Dorsolateral prefrontal cortex (tissue), 122 donors: ENCODE measurements at places on chromosomes 3 and 15.

GRCh38 chr3:57118254-57118653 lies 46.9 kb downstream of the IL17RD start:
- DNase-seq, result no peak

DNA sequence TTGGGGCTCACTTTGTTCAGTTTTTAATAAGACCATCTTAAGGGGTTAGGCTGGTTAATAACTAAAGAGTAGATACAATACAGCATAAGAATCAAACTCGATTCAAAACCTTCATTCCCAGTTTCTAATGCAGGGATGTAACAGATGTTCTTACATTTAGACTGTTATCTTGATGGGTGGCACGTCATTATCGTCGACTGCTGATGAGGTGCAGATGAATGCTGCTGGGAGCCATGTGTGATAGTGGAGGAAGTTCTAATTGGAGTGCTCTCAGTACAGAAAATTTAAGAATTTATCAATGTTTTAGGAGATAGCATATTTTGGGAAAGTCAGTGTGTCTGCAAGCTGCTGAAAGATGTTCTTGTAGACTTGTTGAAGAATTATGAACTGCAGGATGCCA lies 331.5 kb downstream of the PTPRG start:
- no peak for DNase-seq

DNA sequence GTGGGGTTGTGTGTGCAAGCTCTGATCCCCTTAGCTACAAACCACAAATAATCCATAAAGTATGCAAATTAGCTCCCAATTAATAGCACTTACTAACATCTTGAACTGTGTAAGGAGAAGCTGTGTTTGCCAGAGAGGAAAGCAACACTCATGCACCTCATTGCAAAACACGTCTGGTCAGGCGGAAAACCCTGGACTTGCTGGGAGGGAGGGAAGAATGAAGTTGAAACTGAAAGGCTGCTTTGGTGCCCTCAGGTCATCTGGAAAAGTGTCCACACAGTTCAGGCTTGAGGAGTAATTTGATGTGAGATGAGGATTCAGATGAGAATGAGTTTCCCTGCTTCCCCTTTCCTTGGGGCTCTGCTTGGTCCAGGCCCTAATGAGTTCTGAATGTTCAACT lies 185.5 kb upstream of the ANKRD28 start:
- no peak for DNase-seq

DNA sequence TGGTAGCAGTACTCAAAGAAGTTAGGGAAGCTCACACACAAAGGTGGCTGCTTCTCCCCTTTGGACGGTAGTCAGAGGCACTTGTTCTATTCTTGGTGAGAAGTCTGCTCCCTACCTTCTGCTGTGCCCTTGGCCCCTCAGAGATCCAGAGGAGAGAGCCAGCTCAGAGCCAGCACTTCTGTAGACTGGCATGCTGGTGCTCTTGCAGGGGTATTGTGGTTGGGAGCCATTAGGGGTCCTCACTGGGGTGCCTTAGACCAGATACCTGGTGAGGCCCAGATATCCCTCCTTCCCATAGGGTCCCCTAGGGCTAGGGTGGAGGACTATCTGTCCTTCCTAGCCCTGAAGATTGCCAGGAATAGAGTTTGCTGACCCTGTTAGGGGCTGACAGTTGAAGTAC lies 140.6 kb downstream of the EEFSEC start:
- no peak for DNase-seq

- DNase-seq, result no peak
These were observed 77.1 kb upstream of the ATP11B start for GRCh38 chr3:182716114-182716688.

GRCh38 chr3:53865732-53866499 lies 16.0 kb downstream of the ACTR8 start:
- no peak for DNase-seq

DNA sequence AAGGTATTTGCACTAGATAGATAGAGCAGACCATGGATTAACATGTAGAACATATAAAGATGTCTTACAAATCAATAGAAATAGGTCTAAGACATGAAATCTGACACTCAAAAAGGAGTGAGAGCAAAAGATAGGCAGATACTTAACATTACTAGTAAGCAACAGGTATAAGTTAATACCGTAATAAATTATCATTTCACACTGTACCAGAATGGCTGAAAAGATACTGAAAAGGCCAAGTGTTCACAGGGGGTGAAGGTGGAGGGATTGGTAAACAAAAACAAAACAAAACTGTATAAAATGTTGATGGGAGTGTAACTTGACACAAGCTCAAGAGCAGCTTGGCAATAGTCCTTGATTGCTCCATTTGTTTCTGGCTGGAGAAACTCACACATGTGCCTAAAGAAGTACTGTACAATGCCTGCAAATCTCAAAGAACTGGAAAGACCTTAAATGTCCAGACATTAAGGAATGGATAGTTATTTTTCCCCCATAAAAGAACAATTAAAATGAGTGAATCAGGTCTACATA lies 3.5 kb downstream of the NSMCE3 start:
- no peak for DNase-seq

DNA sequence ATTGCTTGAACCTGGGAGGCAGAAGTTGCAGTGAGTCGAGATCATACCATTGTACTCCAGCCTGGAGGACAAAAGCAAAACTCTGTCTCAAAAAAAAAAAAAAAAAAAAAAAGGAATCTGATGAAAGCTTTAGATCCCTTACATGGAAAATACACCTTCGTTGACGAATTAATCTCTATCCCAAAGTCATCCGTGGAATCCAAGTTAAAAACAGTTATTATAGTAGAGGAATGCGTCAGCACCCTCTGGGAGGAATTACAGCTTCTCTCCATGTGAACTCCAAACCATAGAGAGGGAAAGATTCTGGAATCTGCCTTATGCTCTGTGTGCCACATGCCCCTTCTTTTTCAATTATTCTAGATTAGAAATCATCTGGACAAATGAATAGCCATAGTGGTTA lies 192.3 kb upstream of the C2CD4B start:
- no peak for DNase-seq

DNA sequence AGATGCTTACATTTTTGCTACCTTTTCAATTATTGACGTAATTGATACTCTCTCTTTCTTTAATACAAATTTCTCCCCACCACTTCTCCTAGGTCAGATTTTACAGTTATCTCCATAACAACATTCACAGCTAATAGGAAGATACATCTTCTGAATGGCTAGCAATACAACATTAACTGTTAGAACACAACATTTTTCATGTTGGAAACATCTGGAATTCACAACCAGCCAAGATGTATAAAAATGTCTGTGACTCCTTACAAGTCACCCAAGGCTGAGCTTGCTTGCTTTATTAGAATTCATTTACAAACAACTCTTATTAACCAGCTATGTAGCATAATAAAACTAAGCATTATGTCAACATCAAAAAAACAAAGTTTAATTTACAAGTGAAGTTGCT lies 81.0 kb upstream of the ROBO2 start:
- DNase-seq, result no peak

DNA sequence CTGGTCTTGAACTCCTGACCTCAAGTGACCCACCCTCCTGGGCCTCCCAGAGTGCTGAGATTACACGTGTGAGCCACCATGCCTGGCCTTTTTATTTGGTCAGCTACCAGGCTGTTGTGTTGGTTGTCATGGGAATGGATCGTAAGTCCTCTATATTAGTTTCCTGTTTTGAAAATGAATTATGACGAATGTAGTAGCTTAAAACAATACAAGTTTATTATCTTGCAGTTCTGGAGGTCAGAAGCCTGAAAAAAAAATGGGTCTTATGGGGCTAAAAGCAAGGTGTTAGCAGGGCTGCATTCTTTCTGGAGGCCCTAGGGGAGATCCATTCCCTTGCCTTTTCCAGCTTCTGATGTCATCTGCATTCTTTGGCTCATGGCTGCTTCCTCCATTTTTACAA lies 25.1 kb upstream of the HERC1 start:
- no peak for DNase-seq

GRCh38 chr3:28349469-28350000 lies 911 bp upstream of the AZI2 start:
- DNase-seq, result no peak

DNA sequence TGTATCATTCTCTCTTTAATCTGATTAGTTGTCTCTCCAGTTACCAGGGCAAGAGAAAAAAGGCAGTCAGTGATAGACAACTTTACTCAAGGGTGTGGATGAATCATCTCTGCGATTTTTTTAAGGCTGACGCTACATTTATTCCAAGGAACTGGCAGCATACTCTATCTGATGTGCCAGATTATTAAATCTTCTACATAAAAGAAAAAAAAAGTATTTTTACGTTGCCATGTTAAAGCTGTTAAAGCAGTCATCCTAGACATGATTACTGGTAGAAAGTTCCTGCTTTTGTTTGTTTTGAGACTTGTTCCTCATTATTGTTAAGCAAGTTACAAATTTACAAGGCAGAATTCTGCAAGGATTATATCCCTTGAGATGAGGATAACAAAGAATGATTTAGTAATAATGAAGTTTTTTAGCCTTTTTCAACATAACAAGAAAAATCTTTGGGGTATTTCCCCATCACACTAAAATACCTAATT lies 121.7 kb downstream of the CBLB start:
- DNase-seq, result no peak

- DNase-seq, result no peak
These were observed 69.7 kb downstream of the RPLP1 start for GRCh38 chr15:69522361-69522760.

GRCh38 chr3:17110660-17111396 lies 226.1 kb downstream of the PLCL2 start:
- no peak for DNase-seq

DNA sequence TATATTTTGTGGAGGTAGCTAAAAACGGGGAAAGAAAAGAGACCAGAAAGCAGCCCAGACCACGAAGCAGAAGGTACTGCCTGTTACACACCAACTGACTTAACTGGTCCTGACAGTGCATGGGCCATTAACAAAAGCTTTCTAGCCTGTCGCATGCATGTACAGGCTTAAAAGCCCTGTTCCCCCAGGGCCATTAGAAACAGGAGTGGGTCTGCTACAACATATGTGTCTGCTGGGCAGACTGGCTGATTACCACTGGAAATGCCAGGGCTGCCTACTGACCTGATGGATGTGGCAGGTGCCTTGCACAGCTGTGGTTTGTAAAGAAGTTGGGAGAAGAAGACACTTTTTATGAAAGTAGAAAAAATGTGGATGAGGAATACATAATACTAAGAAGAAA lies 137.4 kb downstream of the GAP43 start:
- no peak for DNase-seq

- DNase-seq, result no peak
These were observed 29.1 kb upstream of the SUCLG2 start for GRCh38 chr3:67683522-67683921.

DNA sequence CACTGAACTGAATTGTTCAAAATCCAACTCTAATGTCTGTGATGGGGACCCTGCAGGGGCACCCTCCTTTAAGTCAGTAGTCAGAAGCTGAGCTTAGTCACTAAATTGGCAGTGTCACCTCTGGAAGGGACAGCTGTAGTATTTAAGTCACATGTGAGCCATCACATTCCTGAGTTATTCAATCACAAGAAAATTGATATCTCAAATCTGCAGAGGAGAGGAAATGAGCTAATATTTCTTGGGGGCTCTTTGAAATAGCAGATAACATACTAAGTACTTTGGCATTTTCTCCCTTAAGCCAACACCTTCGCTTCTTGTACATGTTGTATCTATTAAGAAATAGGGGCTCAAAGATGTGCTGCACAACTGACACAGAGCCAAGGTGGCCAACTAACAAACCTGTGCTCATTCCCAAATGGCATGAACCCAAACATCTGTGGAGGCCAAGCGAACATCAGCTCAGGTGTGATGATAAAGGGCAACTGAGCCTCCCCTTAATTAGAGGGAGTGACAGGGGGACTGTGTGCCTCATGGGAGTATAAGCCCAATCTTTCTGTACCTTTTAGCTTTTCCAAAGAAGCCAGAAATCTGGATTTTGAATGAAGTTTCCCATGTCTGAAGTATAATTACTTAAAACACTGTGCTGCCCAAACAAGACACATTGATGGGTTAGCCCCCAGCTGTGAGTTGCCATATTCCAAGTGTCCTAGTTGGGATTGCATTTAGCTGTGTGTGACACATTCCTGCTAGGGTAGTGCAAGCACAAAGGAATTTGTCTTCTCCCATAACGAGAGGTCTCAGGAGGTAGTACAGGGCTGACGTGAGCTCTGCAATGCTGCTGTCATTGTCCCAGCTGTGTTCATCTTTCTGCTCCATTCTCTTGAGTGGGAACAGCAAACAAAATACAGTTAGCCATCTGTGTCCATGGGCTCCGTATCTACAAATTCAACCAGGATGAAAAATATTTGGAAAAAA lies 63.3 kb downstream of the ABHD5 start:
- no peak for DNase-seq

- DNase-seq, result no peak
These were observed 79.8 kb upstream of the RAD18 start for GRCh38 chr3:9043063-9043462.

DNA sequence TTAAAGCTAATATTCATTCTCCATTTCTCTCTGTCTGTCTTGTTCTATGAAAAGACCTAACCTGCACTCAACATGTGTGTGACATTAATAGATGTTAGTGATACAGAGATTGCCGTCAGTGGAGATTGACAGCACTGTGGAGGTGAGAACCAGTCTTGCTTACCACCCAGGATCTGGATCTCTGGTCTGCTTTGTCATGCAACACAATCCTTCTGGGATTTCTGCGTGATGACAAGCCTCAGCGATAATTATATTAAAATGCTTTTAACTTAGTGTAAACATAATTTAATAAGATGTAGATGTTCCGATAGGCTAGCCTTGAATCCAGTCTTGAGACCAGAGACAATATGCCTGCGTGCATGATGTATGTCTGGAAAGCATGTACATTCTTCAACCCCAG lies 262.0 kb upstream of the ZNF717 start:
- DNase-seq, result no peak

GRCh38 chr3:61620073-61620472 lies 58.7 kb downstream of the PTPRG start:
- no peak for DNase-seq

DNA sequence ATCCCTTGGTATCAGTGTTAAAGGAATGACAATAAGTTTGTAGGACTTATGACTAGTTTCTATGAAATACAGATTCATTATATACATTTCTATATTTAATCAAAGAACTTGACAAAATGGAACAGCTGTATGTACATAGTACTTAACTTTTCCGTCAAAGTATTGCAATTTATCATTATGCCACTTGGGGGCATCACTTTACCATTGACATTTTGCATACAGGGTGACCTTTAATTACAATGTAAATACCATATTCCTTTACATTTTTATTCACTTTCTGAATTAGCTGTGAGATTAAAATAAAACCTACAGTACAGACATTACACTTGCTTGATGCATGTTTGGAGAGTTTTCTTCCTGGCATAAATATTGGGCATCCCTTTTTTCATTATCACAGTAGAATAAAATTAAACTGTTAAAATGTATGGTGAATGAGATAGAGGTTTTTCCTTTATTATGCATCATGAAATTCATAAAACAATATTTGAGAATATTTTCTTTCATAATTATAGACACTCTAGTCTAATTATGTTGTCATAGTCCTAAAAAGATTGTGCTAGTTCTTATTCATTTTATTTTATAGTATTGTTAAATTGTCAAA lies 6.9 kb downstream of the NEK11 start:
- DNase-seq, result no peak

GRCh38 chr15:37973856-37974255 lies 39.4 kb downstream of the TMCO5A start:
- DNase-seq, result no peak
